ENCODE measurements at places on chromosomes 2 and 18.

DNA sequence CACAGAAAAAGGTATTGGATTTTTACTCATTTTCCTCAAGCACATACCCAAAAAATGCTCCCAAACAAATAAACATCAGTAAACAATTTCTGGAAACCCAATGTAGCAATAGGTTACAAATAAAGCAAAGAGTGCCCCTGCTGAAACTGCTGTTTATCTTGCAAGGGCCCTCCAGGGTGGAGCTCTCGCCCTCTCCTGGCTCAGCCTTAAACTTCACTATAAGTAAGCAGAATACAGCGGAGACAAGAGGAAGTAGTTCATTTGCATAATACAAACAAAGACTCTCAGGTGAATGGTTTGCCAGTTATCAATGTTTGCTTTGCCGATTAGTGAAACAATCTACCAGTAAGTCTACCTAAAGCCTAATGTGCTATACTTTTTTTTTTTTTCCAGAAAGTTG is 437.6 kb downstream of the DLGAP1 start:
- peak; percentile 40 for DNase-seq

- no peak for DNase-seq
These were observed 9.0 kb upstream of the RNF103 start for GRCh38 chr2:86632672-86633071.

- no peak for DNase-seq
These were observed 25.0 kb upstream of the SPP2 start for GRCh38 chr2:234025466-234025865.

GRCh38 chr2:150007815-150008430 is 420.3 kb upstream of the MMADHC start:
- no peak for DNase-seq

DNA sequence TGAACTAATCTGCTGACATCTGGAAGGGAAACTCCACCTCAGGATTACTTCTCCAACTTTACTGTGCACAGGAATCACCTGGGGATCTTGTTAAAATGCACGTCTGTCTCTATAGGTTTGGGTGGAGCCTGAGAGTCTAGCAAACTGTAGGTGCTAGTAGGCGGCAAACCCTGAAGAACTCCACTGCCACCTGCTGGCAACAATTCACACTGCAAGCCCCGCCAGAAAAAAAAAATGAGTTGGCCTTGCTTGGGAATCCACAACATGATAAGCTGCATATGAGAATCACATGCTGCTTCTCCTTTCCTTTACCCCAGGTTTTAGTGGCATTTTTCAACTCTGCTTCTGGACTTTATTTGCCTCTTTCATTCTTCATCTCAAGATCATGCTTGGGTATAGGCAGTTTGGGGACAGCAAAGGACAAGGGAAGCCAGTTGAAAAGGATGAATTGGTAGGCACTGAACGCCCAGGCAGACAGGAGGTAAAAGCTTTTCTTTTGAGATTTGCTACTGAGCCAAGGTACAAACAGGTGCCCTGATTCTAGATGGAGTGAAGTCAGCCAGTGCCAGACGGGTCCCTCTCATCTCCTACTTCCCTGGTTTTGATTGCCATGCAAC is 88.8 kb downstream of the VIT start:
- peak; percentile 60 for DNase-seq

GRCh38 chr2:225841314-225841713 is 441.8 kb downstream of the NYAP2 start:
- DNase-seq = no peak

DNA sequence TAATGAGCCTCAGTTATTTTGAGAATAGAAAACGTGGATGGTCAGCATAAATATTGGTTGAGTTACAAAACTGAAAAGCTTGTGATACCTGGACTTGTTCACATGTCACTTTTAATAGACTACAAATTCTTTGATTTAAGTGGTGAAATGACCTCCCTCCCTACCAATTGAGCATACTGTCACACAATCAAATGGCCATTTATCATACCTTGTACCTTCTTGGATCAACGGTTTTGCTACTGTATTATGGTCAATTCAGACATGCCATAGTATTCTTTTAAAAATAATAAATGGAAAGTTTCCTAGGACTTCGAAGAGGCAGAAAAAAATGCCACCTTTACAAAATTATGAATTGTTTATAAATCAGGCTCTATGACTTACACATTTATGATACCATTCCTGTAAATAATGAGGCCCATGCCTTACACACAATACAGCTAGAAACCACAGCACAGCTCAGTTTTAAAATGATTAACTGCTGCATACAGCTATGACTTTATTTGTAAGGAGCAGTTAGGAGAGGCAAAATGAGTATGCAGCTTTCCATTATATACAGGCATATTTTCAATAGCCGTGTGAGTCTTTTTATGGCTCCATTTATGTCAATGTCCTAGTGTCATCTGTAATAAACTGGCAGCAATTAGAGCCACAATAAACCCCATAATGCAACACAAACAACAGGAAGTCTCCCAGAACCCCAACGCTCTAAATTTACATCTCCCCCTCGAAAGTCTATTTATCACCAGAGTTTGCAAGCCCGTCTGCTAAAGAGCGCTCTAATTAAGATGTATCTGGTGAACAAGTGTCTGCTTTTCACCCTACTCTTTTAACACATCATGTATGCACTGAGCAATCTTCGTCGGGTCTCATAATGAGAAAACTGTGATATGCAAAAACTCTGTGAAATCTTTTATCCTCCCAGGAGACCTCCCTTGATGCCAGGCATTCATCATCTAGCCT is 176.1 kb downstream of the ZNF521 start:
- no peak for DNase-seq

- no peak for DNase-seq
These were observed 12.4 kb downstream of the HS6ST1 start for GRCh38 chr2:128306081-128306930.

DNA sequence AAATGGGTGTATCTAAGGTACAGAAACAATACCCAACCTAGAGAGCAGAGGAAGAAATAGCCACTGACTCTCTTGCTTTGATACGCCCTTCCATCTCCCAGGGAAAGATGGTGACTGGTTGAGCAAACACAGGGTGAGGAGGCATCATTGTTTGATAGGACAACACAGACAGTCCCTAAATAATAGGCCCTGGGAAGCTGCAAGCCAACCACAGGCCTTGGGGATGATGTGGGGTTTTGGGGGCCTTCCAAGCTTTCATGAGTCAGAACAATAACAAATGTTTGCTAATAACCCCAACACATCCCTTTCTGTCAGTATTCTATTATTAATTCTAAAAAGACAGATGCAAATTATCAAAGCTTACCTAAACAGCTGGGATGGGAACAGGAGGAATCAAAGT is 9.8 kb downstream of the LGALSL start:
- no peak for DNase-seq

- peak; percentile 52 for DNase-seq
These were observed 110.7 kb downstream of the NFATC1 start for GRCh38 chr18:79506191-79507075.

DNA sequence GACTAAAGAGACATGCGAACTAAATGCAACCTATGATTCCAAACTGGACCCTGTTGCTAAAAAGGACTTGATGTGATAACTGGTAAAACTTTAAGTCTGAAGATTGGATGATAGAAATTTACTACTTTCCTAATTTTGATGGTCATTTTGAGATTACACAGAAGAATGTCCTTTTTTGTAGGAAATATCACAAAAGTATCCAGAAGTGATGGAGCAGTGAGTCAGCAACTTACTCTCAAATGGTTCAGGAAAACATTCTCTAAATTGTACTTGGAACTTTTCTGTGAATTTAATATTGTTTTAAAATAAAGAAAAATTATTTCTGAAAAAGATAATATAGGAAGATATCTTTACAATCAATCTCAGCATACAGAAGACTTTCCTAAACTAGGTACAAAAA is 19.9 kb downstream of the MBOAT2 start:
- DNase-seq = peak; percentile 23

DNA sequence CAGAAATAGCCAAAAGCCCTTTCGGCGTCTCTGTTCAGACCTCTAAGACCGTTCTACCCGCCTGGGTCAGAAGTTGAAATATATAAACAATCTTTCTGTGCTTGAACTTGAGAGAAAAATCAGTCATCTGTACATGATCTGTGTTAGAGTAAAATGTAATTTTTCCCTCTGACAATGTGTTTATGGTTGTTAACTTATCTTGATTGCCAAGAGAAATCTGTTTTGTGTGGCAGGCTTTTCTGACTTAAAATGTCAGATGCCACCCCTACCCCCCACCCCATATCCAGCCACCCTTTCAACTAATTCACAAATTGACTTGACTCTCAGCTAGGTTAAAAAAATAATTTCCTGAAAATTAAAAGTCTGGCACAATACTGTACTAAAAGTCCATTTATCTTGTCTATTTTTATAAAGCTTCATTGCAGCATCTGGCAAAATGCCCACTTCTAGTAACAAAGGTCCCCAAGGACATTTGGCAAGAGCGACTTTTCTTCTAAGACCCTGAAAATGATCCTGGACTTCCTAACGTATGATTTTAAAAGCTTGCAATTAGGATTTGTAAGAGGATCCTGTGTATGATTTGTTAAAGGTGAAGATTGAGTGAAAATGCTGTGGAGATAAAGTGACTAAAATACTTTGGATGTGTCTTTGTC is 304.2 kb downstream of the EPHA4 start:
- DNase-seq = no peak

DNA sequence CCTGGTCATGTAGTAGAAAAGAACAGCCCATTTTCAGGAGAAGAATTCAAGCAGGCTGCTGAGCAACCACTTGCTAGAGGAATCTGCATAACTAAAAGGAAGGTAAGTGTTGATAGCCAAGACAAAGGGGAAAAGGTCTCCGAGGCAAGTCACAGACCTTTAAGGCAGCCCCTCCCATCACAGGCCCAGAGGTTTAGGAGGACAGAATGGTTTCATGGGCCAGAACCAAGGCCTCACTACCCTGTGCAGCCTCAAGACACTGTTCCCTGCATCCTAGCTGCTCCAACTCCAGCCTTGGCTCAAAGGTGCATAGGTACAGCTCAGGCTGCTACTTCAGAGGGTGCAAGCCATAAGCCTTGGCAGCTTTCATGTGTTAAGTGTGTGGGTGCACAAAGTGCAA is 238.6 kb upstream of the CYP26B1 start:
- no peak for DNase-seq

- no peak for DNase-seq
These were observed 1.2 kb upstream of the ARID5A start for GRCh38 chr2:96535331-96535730.

DNA sequence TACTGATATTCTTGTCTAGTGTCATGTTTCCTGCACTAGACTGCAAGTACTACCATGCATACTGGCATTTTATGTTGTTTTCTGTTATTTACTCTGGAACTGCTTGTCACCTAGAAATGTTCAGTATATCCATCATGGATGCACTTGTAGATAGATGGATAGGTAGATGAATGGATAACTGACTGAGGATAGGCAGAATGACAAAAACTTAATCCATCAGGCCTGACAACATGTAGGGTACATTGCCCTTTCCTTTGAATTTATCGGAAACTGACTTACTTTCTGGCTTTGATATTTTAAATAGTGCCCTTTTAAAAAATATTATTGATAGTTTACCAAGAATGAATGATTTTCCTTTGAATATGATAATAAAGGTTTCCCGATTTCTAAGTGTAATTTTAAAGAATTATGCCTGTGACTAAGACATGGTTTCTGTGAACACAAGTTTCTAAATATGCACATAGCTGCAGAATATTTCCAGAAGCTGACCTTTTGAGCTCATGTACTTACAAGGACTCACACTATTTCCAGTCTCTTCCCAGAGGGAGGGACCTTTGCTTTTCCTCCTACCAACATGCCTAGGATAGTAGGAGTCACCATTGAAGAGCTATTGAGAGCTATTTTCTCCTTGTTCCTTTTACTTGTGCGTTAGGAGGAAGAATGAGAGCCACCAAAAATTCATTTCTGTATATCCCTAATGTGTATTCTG is 81.3 kb downstream of the ANKRD12 start:
- no peak for DNase-seq

DNA sequence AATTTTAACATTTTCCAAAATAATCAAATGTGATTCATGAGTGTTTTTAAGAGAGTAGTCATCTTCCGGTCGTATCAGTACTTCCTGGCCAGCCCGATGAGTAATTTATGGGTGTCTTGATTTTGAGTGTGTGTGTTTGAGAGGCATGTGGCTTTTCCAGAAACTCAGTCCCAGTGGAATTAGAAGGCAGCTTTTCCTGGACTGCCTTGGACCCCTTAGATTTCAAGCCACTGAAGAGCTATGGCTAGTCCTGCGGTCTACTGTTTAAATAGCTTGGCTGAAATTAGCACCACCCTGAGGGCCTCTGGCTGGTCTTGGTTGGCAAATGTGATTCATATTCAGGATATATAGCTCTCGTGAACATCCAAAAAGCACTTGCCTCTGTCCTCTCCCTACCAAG is 59.4 kb downstream of the HK2 start:
- no peak for DNase-seq

DNA sequence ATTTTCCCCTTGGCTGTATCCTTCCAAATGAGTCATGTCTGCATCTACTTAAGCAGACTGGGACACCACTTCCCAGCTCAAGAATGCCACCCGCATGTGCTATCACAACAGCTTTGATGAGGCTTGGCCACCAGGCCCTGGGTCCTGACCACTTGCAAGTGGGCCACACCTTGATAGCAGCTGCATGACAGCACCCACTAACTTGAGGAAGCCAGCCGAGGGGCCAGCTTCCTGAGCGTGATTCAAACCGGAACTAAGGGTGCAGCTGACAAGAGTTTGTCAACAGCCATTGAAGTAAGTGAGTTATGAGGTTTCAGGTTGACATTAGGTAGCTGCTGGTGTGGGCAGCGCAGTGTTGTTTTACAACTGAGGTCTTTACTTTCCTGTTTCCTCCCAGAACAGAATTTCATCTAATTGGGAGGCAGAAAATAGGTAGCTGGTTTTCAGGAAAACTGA is 54.4 kb downstream of the EPHA4 start:
- peak; percentile 15 for DNase-seq

DNA sequence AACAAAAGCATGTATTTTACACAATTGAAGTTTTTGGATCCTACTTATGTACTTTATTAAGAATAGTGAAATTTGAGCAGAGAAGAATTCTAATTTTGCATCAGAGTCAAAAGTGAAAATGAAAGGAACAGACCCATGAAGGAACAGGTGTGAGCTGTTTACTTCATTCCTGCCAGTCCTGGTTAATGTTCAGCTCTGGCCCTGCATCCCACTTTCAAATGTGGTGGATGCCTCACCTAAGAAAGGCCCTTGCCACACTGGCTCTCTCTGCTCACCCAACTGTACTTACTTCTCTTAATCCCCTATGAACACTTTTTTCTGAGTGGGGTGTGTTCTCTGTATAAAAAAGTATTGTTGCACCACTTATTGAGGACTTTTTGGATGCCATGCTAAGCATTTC is 22.2 kb downstream of the FAM110C start:
- DNase-seq = no peak

All from erythroblast (primary cell).